ENCODE measurements at places on chromosomes 6 and 20.

- DNase-seq: no peak
Measured at GRCh38 chr20:49853640-49854039, 41.0 kb downstream of the SLC9A8 start.

- no peak for DNase-seq
Measured at GRCh38 chr20:48759631-48760245, 68.1 kb downstream of the PREX1 start.

DNA sequence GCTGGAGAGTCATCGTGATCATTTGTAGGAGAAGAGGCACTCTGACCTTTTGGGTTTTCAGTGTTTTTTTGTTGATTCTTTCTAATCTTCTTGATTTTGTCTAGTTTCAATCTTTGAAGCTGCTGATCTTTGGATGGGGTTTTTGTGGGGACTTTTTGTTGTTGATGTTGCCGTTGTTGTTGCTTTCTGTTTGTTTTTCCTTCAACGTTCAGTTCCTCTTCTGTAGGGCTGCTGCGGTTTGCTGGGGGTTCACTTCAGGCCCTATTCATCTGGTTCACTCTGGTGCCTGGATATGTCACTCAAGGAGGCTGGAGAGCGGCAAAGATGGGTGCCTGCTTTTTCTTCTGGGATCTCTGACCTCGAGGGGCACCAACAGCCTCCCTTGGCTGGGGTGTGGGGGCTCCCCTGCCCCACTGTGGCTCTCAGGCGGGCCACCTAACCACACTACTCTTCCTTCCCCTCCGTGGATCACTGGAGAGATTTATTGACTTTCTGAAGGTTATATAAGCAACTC is 21.5 kb upstream of the TMEM244 start:
- DNase-seq: peak; percentile 79

DNA sequence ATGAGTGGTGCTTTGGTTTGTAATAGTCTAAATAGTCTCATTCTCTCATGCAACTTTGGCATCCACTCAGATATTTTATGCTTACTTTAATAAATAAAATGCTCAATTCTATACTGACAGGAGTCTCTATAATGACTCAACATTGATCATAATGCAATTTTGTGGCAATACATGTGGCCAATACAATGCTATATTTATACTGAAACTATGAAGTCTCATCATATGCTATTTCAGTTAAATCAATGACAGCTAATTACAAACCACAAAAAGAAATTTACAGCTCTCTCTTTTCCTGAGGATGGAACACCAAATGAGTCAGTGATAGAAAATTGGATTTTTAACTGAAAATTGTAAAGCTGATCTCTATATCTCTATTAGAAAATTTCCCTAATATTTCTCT is 77.1 kb downstream of the WASF1 start:
- no peak for DNase-seq

DNA sequence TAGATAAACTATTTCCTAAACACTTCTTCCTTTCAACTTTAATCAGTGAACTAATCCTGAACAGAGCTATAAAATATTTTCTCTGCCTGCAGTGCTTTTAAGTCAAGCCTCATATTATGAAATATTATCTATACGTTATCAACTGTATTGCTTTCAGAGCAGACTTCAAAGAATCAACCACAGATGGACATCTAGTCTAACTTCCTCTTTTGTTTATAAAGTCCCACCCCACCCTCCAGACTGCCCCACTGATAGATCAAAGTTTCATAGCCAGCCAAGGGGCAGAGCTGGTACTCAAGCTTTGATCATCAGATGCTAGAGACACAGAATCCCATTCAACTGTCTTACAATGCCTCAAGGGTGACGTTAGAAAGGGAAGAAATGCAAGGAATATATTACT is 308.3 kb downstream of the LAMA2 start:
- no peak for DNase-seq

DNA sequence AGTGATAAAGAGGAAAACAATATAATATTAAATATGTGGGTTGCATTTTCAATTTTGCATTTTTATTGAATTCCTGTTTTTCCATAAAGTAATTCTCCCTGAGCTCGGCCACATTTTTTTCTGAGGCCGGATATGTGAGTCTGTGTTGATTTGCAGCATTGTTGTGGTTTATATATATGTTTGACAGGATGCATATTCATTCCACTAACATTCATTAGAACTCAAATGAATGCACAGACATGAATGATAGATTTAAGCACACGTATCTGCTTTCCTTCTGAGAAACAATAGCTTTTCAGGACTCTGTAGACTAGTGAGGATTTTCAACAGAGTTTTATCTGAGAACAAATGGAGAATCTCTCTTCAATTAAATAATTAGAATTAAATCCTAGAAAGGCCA is 10.6 kb upstream of the EXOC2 start:
- DNase-seq: no peak

DNA sequence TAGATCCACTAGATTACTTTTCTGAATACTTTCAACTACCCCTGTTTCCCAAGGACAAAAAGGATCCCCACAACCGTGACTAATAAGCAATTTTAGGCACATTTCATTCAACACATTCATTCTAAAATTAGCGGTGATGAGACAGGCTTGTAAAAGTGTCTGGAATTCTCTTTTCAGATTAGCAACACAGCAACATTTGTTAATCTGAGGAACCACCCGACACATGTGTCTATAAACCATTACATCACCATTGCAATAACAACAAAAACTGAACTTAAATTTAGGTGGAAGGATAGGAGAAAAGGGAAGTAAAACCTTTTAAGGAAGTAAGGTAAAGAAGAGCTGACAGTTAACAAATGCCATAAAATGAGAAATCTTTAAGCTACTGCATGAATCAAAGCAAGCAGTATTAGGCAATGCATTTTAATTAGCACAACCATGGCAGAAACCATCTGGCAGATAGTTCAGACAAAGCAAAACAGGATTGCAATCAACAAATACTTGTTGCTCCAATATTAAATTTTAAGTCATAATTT is 49.1 kb downstream of the MAP3K7 start:
- peak; percentile 88 for DNase-seq

DNA sequence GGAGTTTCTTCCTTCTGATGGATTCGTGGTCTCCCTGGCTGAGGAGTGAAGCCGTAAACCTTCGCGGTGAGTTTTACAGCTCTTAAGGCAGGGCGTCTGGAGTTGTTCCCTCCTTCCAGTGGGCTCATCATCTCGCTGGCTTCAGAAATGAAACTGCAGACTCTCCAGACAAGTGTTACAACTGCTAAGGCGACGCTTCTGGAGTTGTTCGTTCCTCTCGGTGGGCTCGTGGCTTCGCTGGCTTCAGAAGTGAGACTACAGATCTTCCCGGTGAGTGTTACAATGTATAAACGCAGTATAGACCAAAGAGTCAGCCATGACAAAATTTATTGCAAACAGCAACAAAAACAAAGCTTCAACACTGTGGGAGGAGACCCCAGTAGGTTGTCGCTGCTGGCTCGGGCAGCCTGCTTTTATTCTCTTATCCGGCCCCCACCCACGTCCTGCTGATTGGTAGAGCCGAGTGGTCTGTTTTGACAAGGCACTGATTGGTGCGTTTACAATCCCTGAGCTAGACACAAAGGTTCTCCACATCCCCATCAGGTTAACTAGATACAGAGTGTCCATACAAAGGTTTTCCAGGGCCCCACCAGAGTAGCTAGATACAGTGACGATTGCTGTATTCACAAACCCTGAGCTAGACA is 113.2 kb downstream of the GPX5 start:
- no peak for DNase-seq

GRCh38 chr6:40958738-40959137 is 80.3 kb downstream of the UNC5CL start:
- no peak for DNase-seq

DNA sequence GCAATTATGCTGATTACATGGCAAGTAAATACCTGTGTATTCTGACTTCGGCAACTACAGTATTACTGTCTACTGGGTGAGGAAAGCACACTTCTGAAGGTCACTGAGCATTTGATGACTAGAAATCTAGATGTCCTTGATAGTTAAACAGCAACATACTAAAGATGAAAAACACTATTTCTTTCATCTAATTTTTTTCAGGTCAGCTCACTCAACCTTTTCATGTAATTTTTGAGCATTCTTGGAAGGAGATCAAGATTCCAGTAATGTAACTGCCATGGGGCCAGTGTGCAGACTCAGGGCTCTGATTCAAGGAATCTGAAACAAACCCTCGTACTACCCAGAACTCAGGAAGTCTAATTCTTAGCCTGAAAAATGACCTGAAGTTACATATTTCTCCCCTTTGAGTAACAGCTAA is 222.6 kb upstream of the TAB2 start:
- DNase-seq: no peak

DNA sequence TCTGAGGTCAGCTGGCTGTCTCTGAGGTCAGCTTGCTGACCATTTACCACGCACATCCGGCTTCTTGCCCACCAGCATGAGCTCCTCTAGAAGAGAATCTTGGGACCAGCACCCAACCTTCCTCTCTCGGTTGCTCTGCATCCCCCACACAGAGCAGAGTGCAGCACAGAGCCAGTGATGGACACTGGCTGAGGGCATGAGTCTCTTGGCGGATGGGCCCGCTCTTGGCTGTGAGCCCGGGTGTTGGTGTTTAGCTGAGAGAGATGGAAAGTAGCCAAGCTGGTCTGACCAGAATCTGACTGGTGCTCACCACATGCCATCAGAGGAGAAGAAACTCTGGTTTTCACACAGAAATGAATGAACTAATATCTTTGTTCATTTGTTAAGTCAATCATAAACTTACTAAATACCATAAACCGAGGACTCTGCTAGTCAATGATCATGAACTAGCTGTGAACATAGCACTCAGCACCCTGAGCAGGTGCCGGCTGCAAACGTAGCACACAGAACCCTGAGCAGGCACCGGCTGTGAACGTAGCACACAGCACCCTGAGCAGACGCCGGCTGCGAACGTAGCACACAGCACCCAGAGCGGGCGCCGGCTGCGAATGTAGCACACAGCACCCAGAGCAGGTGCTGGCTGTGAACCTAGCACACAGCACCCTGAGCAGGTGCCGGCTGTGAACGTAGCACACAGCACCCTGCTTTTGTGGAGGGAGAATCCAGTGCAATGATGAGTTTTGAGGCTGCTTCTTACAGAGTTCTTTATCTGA is 10.4 kb upstream of the THBS2 start:
- DNase-seq: no peak

DNA sequence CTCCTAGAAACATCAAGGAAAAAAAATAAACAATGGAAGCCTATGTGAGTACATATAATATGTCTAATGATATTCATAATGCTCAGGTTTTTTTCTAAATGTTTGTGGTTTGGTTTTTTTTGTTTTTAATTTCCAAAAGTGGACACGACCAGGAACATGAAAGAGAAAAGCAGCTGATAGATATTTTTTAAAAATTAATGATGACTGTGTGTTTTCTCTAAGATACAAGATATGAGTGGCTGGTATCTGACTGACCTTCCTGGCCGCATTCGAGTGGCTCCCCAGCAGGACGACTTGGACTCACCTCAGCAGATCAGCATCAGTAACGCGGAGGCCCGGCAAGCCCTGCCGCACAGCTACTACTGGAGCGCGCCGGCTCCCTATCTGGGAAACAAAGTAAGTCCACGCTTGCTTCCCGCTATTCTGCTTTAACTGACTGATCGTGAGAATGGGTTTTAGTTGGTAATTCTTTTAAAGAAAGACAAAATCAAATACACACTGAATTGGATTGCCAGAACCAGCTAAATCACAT is 309.6 kb downstream of the LAMA2 start:
- DNase-seq: no peak

DNA sequence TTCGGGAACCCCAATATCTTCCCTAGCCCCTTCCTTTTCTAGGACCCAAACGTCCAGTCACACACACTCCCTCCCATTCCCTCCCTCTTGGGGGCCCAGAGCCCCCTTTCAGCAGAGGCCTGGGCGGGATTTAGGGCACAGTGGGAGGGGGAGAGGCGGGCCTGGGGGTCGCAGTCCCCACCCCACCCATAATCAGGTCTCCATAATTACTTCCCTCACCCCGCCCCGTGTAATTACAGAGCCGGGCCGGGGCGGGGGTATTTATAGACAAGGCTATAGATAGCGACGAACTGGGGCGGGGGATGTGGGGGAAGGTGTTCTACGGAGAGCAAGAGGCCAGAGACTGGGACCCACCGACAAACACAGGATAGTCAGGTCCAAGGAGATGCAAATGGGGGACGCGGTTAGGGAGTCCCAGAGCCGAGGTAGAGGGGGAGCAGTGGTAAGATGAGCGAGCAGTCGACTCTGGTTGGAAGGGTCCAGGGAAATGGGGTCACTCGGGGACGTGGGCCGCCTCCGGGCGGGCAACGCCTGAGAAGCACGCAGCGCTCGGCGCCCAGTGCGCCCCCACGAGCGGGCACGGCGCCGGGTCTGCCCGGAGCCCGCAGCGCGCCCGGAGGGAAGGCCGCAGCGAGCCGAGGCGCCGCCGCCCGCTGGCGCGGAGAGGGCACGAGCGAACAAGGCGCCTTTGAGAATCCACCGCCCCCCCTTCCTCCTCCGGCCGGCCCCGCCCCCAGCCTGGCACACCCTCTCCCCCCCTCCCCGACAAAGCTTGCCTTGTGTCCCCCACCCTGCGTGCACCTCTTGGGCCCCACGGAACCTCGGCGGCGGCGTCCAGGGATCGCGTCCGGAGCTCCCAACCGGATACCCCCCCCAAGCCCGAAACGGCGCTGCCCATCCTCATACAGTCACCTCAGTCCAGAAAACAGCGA is 670 bp upstream of the COL11A2 start:
- no peak for DNase-seq

- DNase-seq: no peak
Measured at GRCh38 chr6:168013250-168013915, 15.9 kb downstream of the KIF25 start.

DNA sequence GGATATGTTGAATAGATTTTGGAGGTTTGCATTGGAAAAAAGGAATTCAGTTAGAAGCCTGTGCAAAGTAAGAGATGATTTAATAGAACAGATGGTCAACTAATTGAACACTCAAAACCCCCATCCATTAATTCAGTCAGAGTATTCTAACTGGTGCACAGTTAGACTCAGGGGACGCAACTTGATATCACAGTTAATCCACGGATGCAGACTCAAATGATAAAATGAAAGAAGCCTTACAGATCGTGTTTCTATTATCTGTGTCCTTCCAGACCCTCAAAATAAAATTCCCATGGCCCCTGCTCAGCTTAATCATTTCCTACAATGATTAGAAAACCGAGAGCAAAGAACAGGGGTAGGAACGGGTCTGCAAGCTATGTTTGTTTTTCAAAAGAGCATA is 45.4 kb upstream of the DTNBP1 start:
- DNase-seq: no peak

GRCh38 chr6:18117136-18117535 is 5.3 kb downstream of the NHLRC1 start:
- no peak for DNase-seq

Data from suppressor macrophage treated with lipopolysaccharide for 4 hours (primary cell).